NCI-H446 treated with DMSO at 0.1 percent for 48 hours (cell line): ENCODE measurements at places on chromosomes 5 and 9.

GRCh38 chr9:121870271-121870670 lies 218.8 kb downstream of the DAB2IP start:
- no peak for DNase-seq

- DNase-seq: no peak
Observed at GRCh38 chr5:15864536-15865215, 314.9 kb downstream of the MARCHF11 start.

DNA sequence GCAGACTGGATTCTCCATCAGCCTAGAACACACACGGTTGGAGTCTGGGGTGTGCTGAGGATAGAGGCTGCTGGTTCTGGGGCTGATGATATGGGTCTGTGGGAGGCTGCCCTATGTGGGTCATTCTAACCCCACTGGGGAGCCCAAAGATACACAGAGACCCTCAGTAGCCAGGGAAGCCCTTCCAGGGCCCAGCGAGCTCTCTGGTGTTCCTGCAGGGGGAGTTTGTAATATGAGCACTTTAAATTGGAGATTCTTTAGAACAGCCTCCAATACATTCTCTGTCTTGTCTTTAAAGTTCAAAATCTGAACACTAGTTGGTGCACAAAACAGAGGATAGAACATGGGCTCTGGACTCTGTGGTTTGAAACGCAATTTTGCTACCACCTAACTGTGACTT lies 2.4 kb downstream of the ACTL7A start:
- DNase-seq: no peak

- DNase-seq: no peak
Observed at GRCh38 chr5:35811108-35811741, 45.5 kb upstream of the IL7R start.
